ENCODE measurements at places on chromosomes 5 and 9. TPM values are rescaled to one million over a fixed set of nuclear protein-coding genes. Genes with fewer than 3 reads are reported as not detected.

Gene IL3
- not detected for total RNA-seq

Gene SLCO4C1
- total RNA-seq = not detected

Gene SPRY4
- total RNA-seq = 5.6 TPM

Gene IL31RA
- total RNA-seq = 2.0 TPM

Gene NFIB
- 9.9 TPM for total RNA-seq

Gene ADAMTS2
- total RNA-seq = not detected

Gene IL4
- not detected for total RNA-seq

Gene SOX30
- total RNA-seq = 0.07 TPM

Gene SLC6A3
- 0.07 TPM for total RNA-seq

Gene CER1
- total RNA-seq = not detected

Gene FTMT
- total RNA-seq = not detected

Gene GRM6
- not detected for total RNA-seq

Gene ANXA6
- 41.4 TPM for total RNA-seq

Gene BRINP1
- 0.22 TPM for total RNA-seq

Gene FAM153A
- total RNA-seq = not detected

Gene PBX3
- total RNA-seq = 13.8 TPM

Gene GLDC
- 17.4 TPM for total RNA-seq

Gene EQTN
- total RNA-seq = not detected

Gene SPAAR
- not detected for total RNA-seq

Gene RASGRF2
- total RNA-seq = 2.1 TPM

Gene UNC13B
- total RNA-seq = 8.7 TPM

Gene BASP1
- 320 TPM for total RNA-seq

Gene WNT8A
- not detected for total RNA-seq

Gene SLC35D2
- 19.2 TPM for total RNA-seq

Gene PDZD2
- total RNA-seq = 0.07 TPM

Gene MEGF10
- total RNA-seq = not detected

Gene NKD2
- total RNA-seq = 12.0 TPM

Measured in A549 treated with CpdA at 1 μM for 4 hours (cell line).